Activated naive CD4-positive, alpha-beta T cell treated with anti-CD3 and anti-CD28 coated beads, Interleukin-2, amount 10 ng/mL, durations not matched to agents 5 hours and 36 hours (primary cell): ENCODE measurements at places on chromosomes 4 and X. TPM values are rescaled to one million over a fixed set of nuclear protein-coding genes. Genes with fewer than 3 reads are reported as not detected.

Gene TMEM154
- 32.2 TPM for total RNA-seq

Gene XIAP
- 48.7 TPM for total RNA-seq

Gene GABRB1
- total RNA-seq, result not detected

Gene SLC4A4
- 2.9 TPM for total RNA-seq

Gene KLHL13
- total RNA-seq, result 0.08 TPM

Gene SGMS2
- total RNA-seq, result not detected

Gene FMR1
- 49.9 TPM for total RNA-seq

Gene PAGE5
- total RNA-seq, result not detected

Gene ARMCX4
- total RNA-seq, result 2.3 TPM

Gene PDZD4
- 1.5 TPM for total RNA-seq

Gene REPS2
- total RNA-seq, result 0.07 TPM

Gene MAGEA8
- not detected for total RNA-seq

Gene MAP9
- 2.5 TPM for total RNA-seq

Gene GNL3L
- 45.7 TPM for total RNA-seq

Gene PHOX2B
- not detected for total RNA-seq

Gene BBS12
- total RNA-seq, result 2.6 TPM

Gene MAGEA4
- not detected for total RNA-seq
